ENCODE measurements at places on chromosomes 6 and 20. TPM values are rescaled to one million over a fixed set of nuclear protein-coding genes. Genes with fewer than 3 reads are reported as not detected.

Gene MACROD2
- total RNA-seq: not detected

Gene DPPA5
- not detected for total RNA-seq

- DNase-seq: peak; percentile 29
Measured at GRCh38 chr20:62588458-62589149, 53.7 kb upstream of the SLCO4A1 start.

DNA sequence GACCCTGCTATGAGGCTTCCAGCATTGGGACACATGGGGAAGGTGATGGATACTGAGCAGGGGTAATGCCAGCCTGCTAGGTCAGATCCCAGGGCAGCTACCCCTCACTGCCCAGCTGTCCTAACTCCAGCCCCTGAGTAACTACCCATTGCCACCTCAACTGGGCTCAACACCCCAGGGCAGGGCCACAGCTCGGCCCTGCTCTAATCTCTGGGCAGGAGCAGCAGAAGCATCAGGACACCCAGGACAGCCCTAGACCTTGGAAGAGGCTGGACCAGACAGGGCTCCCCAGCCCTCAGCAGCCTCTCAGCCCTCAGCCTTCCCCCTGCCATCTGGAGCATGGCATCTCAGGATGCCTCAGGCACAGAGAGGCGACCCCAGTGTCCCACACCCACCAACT, 67.4 kb upstream of the TOP1 start:
- DNase-seq: no peak

DNA sequence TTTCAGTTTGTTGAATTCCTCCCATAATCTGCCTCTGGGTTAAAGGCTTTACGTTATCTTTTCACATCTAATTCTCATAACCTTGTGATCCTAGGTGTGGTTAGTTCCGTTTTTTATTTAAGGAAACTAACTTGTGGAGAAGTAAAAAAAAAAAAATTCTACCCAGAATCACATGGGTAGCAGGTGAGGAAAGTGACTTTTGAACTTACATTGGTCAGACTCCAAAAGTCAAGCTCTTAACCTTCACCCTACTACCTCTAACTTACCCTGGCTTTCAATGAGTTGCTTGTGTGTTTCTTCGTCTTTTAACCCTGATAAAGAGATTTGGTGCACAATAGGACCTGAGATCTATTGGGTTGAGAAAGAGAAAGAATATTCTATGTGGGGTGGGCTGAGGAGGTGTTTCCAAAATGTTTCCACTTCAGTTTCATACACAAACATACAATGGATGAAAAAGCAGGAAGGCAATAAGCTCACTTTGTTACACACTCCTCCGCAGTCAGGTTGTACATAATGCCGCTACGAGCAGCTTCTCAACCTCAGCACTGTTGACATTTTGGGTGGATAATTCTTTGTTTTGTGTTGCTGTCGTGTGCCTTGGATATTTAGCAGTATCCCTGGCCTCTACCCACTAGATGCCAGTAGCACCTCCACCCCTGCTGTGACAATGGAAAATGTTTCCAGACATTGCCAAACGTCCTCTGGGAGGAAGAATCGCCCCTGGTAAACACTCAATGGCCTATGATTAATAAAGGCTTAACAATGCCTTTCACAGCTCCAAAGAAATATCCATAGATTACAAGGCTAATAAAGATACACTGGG, 193.0 kb upstream of the ZNF217 start:
- no peak for DNase-seq

GRCh38 chr6:3457710-3458602, 1.1 kb upstream of the SLC22A23 start:
- DNase-seq: no peak

DNA sequence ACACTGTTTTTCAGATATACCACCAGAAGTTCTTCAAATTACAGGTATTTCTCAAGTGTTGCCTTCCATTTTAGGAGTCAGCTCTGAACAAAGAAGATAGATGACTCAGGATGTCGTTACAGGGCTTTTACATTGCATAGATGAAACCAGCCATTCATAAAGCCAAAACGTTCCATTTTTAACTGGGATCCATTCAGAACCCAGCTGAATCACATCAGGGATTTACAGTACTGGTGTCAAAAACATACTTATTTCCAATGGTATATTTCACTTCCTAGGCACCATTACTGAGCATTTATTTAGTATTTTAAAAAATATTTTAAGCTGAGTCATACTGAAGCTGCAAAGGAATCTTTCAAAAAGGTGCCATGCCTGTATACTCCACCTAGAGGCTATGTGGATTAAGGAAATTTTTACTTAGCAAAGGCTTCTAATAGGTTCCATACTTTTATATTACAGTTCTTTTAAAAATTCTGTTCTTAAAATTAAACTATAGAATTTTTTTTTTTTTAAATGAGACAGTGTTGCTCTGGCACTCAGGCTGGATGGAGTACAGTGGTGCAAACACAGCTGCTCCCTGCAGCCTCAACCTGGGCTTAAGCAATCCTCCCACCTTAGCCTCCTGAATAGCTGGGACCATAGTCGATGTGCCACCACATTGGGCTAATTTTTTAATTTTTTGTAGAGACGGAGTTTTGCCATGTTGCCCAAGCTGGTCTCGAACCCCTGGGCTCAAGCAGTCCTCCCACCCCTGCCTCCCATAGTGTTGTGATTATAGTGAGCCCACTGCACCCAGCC, 2.6 kb downstream of the ASF1A start:
- DNase-seq: peak; percentile 54
